Suppressor macrophage treated with lipopolysaccharide for 4 hours (primary cell): ENCODE measurements at places on chromosomes 4 and X.

GRCh38 chr4:25950461-25951389, 36.7 kb downstream of the SMIM20 start:
- DNase-seq: no peak

GRCh38 chr4:184937745-184938144, 80.5 kb upstream of the HELT start:
- no peak for DNase-seq

GRCh38 chrX:53556868-53557267, 122.7 kb upstream of the HSD17B10 start:
- DNase-seq: no peak

DNA sequence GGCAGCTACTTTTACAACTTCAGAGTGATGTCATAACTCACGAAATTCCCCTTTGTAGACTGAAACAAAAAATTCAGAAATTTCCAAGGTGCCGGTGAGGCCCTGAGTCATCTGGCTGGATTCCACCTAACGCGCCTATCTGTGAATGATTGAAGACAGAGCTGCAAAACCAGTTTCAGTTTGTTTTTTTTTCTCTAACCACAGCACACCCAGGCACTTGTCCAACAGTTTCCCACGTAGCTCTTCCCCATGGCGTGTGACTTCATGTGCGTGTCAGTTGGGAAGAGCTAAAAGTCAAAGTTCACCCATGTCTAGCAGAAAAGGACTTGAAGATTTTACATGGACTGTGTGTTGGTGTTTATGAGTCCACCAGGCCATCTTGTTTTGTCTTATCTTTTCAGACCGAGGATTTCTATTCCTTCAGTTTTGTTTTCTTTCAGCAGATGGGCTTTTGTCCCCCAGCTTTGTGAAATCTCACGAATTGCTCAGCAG, 16.4 kb downstream of the TCEANC start:
- peak; percentile 83 for DNase-seq

GRCh38 chrX:69140837-69141236, 24.4 kb downstream of the PJA1 start:
- DNase-seq: no peak

DNA sequence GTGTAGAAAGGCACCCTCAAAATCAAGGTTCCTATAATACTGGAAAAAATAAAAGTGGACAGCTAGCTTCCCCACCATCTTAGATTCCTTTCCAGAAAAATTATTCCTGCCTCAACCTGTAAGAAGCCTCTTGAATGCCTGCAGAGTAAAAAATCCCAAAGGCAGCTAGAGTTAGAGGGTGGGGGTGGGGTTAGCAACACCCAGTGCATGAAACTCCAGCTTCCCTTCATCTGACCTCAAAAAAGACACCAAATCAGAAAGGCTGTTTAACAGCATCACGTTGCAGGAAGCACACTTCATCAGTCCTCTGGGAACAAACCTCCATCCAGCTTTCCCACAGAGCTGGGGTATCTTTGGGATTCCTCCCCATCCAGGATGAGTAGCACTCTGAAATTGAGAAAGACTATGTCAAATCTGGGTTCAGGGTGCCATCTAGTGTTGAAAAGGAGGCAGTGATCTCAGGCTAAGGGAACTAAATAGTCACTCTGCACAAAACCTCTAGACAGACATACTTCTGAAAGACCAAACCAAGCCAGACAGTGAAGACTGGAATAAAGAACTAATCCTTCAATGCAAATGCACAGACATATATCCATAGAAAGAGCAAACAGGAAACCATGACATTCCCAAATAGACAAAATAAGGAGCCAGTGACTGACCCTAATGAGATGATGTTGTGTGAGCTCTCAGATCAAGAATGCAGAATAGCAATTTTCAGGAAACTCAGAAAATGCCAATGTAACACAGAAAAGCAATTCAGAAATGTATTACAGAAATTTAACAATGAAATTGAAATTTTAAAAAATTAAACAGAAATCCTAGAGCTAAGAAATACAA, 97.9 kb downstream of the ARHGEF9 start:
- DNase-seq: peak; percentile 40

GRCh38 chrX:153886915-153887314, 942 bp upstream of the L1CAM start:
- no peak for DNase-seq

DNA sequence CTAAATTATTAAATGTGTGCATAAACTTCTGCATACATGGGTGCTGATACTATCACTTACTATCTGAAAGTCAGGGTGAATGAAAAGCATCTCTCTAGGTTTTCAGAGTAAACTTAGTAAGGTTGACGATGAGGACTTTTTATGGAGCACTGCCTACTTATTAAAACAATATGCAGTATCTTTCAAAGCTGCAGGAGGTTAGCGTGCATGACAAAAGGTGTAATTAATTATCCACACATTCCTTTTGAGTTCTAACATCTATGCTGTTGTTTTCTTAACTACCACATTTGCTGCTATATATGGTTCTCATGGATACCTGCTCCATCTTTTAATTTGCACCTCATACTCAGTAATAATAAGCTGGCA, 256.2 kb downstream of the FSTL5 start:
- no peak for DNase-seq

- DNase-seq: no peak
These were observed 49.6 kb upstream of the RPA4 start for GRCh38 chrX:96834137-96834536.

GRCh38 chrX:46770817-46771163, 11.9 kb upstream of the SLC9A7 start:
- peak; percentile 22 for DNase-seq

DNA sequence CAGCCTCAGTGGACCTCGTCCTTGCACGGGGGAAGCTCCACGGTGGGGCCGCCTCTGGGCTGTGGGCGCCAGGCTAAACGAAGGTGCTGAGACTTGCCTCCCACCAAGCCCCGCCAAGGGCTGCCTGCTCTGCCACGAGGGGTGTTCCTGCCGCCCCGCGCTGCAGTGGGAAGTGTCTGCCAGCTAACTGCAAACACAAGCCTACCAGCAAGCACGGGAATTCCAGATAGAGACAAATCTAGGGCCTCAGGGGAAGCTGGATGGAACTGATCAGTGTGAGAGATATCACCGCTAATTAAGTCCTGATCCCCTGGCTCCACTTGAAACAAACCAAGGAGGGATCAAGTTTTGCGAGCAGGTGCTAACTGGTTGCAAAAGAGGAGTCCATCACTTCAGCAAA, 181.6 kb upstream of the LEF1 start:
- DNase-seq: no peak

DNA sequence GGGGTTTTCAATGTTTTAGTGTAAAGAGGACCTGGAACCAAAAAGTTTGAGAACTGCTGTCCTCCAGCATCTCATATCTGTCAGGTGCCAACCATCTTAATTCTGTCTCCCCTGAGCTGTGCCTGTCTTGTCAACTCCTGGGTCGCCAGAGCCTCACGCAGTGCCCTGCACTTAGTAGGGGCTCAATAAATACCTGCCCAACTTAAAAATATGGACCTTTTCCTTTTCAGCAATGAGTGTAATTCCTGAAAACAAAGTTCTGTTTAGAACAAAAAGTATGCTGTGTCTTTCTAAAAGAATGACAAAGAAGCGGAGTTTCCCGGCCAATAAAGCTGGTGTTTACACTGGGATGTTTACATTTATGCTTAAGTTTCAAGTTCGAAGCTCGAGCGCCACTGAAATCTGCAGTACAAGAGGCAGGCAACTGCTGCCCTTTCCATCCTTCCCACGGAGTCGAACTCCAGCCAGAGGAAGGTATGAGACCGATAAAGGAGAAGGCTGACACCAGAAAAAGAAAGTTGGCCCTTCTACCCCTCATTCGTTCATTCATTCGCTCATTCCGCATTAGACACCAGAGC, 1.1 kb upstream of the HTATSF1 start:
- no peak for DNase-seq

DNA sequence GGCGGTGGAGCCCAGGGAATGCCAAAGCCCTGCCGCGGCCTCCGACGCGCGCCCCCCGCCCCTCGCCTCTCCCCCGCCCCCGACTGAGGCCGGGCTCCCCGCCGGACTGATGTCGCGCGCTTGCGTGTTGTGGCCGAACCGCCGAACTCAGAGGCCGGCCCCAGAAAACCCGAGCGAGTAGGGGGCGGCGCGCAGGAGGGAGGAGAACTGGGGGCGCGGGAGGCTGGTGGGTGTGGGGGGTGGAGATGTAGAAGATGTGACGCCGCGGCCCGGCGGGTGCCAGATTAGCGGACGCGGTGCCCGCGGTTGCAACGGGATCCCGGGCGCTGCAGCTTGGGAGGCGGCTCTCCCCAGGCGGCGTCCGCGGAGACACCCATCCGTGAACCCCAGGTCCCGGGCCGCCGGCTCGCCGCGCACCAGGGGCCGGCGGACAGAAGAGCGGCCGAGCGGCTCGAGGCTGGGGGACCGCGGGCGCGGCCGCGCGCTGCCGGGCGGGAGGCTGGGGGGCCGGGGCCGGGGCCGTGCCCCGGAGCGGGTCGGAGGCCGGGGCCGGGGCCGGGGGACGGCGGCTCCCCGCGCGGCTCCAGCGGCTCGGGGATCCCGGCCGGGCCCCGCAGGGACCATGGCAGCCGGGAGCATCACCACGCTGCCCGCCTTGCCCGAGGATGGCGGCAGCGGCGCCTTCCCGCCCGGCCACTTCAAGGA, at the start of gene FGF2:
Gene FGF2, plus strand, starts transcription at position 279 of the 705 bp plus-strand sequence. Its CDS starts 344 bp downstream, at position 623.
- peak; percentile 17 for DNase-seq

GRCh38 chrX:49137492-49137891, 14.0 kb upstream of the GPKOW start:
- no peak for DNase-seq

- DNase-seq: peak; percentile 59
These were observed 11.7 kb downstream of the RPL9 start for GRCh38 chr4:39446842-39447573.

DNA sequence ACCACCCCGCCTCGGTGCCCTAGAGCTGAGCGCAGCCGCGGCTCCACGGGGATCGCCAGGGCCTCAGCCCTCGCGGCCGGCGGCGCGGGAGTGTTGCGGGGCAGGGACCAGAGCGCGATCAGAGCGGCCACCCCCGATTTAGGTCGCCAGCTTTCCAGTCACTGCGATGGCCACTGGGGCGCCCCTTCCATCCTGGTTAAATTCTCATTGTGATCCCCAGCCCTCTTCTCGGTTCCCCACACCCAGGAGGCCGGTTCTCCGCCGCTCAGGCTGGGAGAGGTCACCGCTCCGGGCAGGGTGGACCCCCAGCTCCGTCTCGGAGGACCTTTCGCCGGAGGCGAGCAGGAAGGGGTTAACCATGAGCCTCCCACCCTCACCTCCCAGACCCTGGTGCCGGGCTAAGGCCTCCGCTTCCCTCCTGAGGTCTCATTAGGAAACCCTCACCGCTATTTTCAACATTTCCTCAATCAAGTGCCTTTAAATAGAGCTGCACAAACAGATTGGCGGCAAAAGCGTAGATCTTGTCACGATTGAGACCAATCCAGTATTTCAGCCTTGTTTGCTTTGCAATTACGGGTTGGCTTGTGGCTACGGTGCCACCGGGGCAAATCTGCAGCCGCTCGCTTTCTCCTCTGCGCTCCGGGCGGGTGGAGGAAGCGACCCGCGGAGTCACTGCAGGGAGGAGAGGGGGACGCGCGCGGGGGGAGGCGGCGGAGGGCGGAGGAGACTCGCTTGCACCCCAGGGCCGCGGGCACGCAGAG, 8.3 kb upstream of the HAND2 start:
- DNase-seq: no peak

DNA sequence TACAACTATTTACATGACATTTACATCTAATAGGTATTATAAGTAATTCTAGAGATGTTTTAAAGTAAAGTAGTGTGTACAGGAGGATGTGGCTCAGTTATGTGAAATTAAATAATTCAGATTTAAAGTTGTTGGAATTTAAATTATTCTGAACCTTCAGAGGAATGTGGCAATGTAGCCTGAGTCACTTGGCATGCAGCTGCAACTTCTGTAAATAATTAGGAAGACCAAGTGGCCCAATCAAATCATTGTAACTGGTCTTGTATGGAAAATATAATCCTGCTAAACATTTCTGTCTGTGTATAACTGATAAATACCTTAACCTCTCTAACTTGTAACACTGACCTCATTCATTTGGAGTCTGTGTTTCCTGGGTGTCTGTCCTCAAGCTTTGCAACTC, 828.9 kb downstream of the GLUD2 start:
- DNase-seq: no peak

DNA sequence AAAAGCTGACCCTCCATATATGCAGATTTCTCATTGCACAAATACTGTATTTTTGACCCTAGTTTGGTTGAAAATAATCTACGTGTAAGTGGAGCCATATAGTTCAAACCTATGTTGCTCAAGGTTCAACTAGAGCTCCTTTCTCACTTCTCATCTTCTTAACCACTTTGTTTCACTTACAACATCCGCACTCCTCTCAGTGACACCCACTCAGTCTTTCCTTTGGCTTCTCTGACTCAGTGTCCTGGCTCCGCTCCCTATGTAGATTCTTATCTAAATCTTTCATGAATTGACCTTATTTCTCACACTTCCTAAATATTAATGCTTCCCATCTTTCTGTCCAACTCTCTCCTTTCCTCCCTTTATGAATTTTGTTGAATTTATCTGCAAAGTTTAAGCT, 32.9 kb upstream of the DKK2 start:
- peak; percentile 43 for DNase-seq

DNA sequence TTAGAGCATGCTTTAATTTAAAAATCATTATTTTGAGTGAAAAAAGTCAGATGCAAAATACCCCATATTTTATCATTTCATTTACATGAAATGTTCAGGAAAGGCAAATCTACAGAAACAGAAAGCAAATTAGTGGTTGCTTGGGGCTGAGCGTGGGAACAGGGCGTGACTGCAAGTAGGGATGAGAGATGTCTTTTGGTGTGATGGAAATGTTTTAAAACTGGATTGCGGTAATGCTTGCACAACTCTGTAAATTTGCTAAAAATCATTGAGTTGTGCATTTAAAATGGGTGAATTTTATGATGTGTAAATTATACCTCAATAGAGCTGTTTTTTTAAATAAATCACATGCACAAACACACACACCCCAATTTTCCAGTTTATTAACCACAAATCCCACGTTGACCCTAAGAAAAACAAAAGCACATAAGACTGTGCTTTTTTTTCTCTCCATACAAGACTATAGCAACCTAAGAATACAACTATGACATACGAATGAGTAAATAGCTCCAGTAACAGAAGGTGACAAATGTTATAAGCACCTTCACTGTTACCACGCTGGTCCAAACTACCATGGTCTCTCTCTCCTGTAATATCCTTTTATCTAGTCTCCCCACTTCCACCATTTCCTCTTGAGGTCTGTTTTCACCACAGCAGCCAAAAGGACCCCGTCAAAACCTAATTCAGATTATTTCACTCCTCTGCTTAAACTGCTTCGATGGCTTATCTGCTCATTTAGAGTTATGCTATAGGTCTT, 37.2 kb downstream of the FRMD7 start:
- DNase-seq: peak; percentile 85

GRCh38 chr4:118732591-118733330, 47.6 kb downstream of the METTL14 start:
- no peak for DNase-seq

GRCh38 chr4:118280501-118281218, 72.1 kb downstream of the PRSS12 start:
- DNase-seq: peak; percentile 38

- no peak for DNase-seq
These were observed 205.5 kb downstream of the PCDH19 start for GRCh38 chrX:100204534-100204933.

GRCh38 chrX:17610788-17611187, 126.5 kb upstream of the SCML1 start:
- DNase-seq: no peak

- no peak for DNase-seq
These were observed 46.2 kb downstream of the SEPTIN11 start for GRCh38 chr4:76995776-76996175.

GRCh38 chrX:154437971-154438893, 1.3 kb downstream of the GDI1 start:
- no peak for DNase-seq

GRCh38 chr4:54378461-54378860, 149.4 kb downstream of the PDGFRA start:
- no peak for DNase-seq
